ENCODE measurements at places on chromosomes 1 and 21.

- no peak for DNase-seq
Measured at GRCh38 chr1:66132324-66132723, 339.6 kb downstream of the PDE4B start.

DNA sequence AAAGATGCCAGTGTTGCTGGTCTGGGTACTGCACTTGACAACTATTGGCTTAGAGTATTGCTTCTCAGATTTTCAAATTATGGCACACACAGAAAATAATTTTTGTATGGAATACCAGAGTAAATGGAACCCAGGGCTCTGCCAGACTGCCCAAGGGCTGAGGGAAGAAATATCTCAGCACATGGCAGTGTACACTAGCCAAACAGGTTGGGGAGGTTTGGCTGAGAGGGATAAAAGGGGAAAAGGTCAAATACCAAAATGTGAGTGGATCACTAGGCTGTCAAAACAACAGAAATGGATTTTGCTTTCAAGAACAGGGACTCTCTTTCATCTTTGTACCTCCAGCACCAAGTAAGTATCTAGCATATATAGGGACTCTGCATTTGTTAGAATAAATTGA is 3.0 kb upstream of the RGS8 start:
- no peak for DNase-seq

DNA sequence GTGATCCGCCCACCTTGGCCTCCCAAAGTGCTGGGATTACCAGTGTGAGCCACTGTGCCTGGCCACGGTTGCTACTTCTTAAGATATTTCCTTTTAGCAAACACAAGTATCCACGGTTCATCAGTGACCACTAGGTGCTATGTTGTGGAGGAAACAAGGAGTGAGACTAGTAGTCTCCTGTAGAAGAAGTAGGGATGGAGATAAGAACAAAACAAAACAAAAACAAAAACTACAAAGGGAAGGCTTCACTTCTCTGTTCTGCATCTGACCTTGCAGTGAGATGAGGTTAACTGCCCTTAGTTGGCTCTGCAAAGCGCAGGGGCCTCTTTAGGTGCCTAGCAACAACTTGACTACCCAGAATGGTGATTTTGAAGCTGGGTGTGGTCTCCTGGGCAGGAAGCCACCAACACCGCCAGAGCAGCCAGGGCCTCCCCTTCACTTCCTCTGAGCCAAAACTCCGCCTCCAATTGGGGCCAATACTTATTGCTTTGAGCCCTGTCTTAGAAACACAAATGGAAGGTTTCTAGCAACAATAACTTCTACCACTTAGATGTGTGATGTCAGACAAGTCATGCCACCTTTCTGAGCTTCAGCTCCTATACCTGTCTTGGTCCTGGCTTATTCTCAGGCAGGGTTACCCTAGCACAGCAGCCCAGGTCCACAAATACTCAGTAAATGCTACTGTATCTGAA is 12.8 kb upstream of the CDC42 start:
- no peak for DNase-seq

GRCh38 chr1:78426408-78426807 is 64.4 kb upstream of the PTGFR start:
- DNase-seq: no peak

DNA sequence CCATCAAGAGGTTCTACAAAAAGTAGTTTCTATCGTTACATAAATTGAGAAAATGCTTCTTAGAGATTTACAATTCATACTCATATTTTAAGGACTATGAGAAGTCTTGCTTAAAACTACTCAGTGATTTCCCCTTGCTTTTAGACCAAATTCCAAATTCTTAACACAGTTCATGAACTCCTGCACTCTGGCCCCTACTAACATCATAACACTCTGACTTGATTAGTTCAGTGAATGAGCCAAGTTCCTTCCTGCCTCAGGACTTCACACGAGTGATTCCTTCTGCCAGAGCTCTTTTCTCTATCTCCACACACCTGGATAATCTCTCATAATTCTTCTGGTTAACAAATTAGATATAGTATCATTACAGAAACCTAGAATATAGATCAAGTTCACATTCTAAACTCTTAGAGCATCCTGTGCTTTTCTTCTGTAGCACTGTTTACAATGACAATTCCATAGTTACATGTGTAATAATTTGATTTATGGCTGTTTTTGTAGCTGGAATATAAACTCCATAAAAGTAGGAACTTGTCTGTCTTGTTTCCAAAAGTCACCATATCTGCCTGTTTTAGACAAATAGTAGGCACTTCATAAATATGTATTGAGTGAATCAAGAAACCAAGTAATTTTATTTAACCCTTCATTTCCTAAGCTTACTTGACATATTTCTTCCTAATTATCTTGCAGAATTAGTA is 59.9 kb downstream of the NUF2 start:
- DNase-seq: no peak

GRCh38 chr1:145846201-145846612 is 777 bp downstream of the NUDT17 start:
- no peak for DNase-seq

DNA sequence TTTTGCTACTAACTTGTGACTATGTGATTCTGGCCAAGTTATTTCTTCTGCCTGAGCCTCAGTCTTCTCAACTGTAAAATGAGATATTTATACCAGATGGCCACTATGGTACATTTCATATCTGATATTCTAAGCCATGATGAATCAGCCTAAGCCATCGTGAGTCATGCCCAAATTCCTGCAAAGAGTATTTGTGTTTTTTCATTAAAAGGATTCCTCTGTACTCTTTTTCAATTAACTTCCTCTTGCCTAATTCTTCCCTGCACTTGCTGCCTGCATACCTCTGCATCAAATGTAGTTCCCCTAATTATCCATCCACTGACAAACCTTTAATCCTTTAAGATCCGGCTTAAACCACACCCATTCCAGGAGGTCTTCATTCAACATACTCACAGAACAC is 575.1 kb upstream of the BEND5 start:
- DNase-seq: peak; percentile 16

- peak; percentile 92 for DNase-seq
Measured at GRCh38 chr1:203342192-203342940, 8.6 kb downstream of the FMOD start.

DNA sequence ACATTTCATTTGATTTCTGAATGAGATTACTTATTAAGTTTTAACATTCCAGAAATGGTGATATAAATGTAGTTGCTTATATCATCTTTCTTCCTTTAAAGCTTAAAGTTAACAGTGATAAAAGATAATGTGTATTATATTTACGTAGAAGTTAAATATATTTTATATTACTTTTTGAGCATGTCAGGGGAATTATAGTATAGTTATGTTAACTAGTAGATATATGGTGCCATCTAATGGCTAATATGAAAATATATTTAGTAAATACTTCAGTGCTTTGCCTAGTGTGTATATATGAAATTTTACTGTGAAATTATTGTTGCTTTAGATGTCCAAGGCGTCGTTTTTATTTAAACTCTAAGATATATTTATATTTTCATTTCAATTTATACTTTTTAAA is 51.5 kb downstream of the SYT14 start:
- DNase-seq: no peak

GRCh38 chr1:235852887-235853286 is 13.8 kb downstream of the LYST start:
- DNase-seq: no peak

GRCh38 chr1:100499194-100499811 is 38.6 kb upstream of the GPR88 start:
- no peak for DNase-seq

DNA sequence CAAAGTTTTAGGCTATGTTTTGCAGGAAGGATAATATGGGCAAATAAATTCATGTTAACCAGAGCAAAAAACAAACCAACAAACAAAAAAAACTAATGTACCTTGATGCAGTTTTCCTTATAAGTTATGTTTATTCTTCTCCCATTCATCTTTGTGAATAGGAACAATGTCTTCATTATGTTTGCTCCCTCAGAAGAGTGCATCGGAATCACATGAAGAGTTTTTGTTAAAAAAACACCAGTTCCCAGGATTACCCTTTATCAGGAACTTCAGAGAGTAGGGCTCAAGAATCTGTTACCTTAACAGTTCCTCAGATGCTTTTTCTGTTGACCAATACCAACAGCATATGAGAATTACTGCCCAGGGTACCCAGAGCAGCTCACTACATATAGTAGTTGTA is 14.6 kb upstream of the PRRC2C start:
- no peak for DNase-seq

GRCh38 chr1:211939876-211940468 is 95.4 kb downstream of the INTS7 start:
- DNase-seq: no peak

- no peak for DNase-seq
Measured at GRCh38 chr1:230130172-230130944, 63.3 kb downstream of the GALNT2 start.

- no peak for DNase-seq
Measured at GRCh38 chr21:40402884-40403582, 443.9 kb downstream of the DSCAM start.

- DNase-seq: no peak
Measured at GRCh38 chr1:57858740-57859139, 434.9 kb upstream of the DAB1 start.

- DNase-seq: no peak
Measured at GRCh38 chr1:168469690-168470089, 74.1 kb downstream of the XCL2 start.

Data from D721Med (cell line).